ENCODE measurements at places on chromosomes 1 and 21. TPM values are rescaled to one million over a fixed set of nuclear protein-coding genes. Genes with fewer than 3 reads are reported as not detected.

DNA sequence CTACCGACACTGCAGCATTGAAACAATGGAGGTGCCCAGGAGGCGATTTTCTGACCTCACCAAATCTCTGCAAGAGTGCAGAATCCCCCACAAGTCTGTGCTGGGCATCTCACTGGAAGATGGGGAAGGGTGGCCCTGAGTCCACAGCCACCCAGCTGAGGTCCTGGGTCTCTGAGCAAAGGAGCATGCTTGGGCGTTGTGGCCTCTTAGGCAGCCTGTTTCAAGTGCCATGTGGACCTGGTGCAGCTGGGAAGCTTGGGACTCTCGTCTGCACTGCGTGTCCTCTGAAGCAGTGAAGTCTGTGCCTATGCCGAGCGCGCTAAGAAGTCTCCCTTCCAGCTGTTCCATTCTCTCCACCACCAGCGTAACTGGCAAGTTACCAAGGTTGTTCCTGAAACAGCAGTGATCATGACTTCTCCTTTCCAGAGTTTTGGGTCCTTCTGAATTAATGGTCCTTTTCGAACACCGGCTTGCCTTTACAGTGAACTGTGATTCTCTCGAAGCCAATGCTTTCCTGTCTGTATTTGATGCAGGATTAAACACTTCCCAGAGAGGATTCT, 5.0 kb upstream of the PLA2G2C start:
- H3K27ac ChIP-seq: no peak overlapping the region
- H3K36me3 ChIP-seq: no peaks in the 10 kb centered on the region
- H3K4me3 ChIP-seq: no peak overlapping the region
- no peaks in the 10 kb centered on the region for H3K27me3 ChIP-seq
- no peak for DNase-seq

DNA sequence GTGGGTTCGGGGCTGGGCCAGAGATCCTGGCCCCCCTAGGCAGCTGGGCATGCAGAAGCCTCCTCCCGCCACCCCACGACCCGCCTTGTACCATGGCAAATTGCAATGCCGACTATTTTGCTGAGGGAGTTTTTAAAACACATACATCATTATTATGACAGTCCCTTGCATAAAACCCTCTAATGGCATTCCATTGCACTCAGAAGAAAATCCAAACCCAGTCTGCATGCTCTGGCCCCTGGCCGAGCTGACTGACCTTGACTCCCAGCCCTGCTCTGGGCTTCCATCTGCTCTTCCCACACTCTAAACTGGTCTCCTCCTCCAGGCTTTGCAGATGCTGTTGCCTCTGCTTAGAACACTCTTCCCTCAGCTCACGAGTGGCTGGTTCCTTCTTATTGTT, 28.0 kb downstream of the PADI2 start:
- H3K27me3 ChIP-seq: no peaks in the 10 kb centered on the region
- H3K4me3 ChIP-seq: no peak overlapping the region
- H3K36me3 ChIP-seq: no peaks in the 10 kb centered on the region

DNA sequence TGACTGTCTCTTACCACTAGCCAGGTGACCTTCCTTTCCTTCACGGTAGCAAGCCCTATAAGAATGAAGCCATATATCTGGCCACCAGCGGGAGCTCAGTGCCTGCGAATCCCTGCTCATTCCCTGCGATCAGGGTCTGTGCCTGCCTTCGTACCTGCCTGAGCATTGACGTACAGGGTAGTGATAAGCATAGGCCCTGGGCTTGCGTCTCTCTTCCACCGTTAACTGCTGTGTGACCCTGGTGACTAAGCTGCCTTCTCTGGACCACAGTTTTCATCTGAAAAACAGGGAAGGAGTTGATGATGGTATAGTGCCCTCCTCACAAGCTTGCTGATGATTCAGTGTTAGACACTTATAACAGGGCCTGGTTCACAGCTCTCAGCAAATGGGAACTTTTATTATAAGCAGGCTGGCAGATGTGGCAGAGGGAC, 4.1 kb downstream of the ZC3H12A start:
- H3K4me1 ChIP-seq: peaks cover 6% of the 10 kb centered on the region
- H3K27me3 ChIP-seq: no peaks in the 10 kb centered on the region
- peak overlapping the region; percentile 71 for H3K4me3 ChIP-seq

DNA sequence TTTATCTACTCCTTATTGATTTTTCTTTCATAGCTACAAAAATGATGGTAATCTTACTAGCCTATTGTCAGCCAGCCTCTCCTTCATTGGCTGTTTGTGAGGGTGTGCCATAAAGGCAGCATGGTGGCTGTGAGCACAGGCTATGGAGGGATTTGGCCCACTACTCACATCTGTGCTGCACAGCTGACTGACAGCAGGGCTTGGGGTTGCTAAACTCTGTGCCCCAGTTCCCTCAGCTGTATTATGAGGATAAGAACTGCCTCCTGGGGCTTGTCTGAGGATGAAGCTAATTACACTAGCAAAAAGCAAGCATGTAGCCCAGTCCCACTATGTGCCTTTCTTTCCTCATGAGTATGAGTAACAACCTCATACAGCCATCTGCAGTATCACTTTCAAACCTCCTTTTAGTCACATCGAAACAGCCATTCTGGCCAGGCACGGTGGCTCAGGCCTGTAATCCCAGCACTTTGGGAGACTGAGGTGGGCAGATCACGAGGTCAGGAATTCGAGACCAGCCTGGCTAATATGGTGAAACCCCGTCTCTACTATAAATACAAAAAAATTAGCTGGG, 66.2 kb downstream of the COQ8A start:
- no peak overlapping the region for H3K4me3 ChIP-seq
- DNase-seq: no peak

DNA sequence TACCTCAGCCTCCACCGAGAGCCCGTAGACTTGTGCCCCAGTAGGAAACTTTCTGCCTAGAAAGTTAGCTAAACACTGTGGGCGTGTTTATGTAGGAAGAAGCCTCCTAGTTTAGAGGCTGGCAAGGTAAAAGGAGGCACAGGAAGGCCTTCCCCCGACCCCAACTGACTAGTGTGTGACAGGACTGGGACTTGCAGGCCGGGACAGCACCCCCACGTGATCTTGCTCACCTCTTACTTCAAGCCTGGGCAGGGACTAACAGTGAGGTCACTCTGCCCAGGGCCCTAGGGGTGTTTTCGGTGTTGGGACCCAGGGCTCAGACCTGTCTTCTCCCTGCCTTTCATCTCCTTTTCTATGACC, 392 bp upstream of the TAGLN2 start:
- peaks cover 57% of the 10 kb centered on the region for H3K4me1 ChIP-seq
- peak overlapping the region; percentile 95 for H3K4me3 ChIP-seq
- H3K27me3 ChIP-seq: no peaks in the 10 kb centered on the region
- no peaks in the 10 kb centered on the region for H3K36me3 ChIP-seq
- no peak for DNase-seq
- peak overlapping the region; percentile 90 for H3K27ac ChIP-seq

- no peak for DNase-seq
- no peak overlapping the region for H3K4me3 ChIP-seq
- no peak overlapping the region for H3K27ac ChIP-seq
Observed at GRCh38 chr1:9809100-9809510, 14.7 kb downstream of the CLSTN1 start.

DNA sequence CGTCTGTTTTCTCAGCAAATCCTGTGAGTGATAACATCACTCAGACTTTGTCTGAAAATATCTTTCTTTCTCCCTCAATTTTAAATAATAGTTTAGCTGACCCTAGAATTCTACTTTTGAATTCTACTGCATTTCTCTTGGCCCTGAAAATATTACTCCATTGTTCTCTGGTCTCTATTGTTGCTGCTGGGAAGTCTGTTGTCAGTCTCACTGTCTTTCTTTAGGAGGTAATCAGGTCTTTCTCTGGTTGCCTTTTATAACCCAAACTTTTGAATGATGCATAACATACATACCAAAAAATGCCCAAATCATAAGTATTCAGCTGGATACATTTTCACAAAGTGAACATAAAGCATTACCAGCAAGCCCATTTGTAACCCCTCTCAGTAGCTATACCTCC, 100.0 kb downstream of the MATN1 start:
- H3K27ac ChIP-seq: no peak overlapping the region
- DNase-seq: no peak
- H3K4me3 ChIP-seq: no peak overlapping the region
- peaks cover 13% of the 10 kb centered on the region for H3K27me3 ChIP-seq
- no peaks in the 10 kb centered on the region for H3K36me3 ChIP-seq
- H3K4me1 ChIP-seq: no peaks in the 10 kb centered on the region

- no peak for DNase-seq
- H3K4me3 ChIP-seq: no peak overlapping the region
- no peaks in the 10 kb centered on the region for H3K4me1 ChIP-seq
- no peaks in the 10 kb centered on the region for H3K36me3 ChIP-seq
- no peak overlapping the region for H3K27ac ChIP-seq
- no peaks in the 10 kb centered on the region for H3K27me3 ChIP-seq
Observed at GRCh38 chr1:8727809-8728213, 89.6 kb downstream of the RERE start.

DNA sequence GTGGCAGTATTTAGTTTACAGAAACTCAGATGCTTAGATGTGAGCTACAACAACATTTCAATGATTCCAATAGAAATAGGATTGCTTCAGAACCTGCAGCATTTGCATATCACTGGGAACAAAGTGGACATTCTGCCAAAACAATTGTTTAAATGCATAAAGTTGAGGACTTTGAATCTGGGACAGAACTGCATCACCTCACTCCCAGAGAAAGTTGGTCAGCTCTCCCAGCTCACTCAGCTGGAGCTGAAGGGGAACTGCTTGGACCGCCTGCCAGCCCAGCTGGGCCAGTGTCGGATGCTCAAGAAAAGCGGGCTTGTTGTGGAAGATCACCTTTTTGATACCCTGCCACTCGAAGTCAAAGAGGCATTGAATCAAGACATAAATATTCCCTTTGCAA, 59.7 kb upstream of the ZNF326 start:
- no peak overlapping the region for H3K27ac ChIP-seq
- H3K36me3 ChIP-seq: no peaks in the 10 kb centered on the region
- no peaks in the 10 kb centered on the region for H3K4me1 ChIP-seq
- no peak for DNase-seq
- no peaks in the 10 kb centered on the region for H3K27me3 ChIP-seq

- H3K4me1 ChIP-seq: no peaks in the 10 kb centered on the region
- no peak overlapping the region for H3K4me3 ChIP-seq
- DNase-seq: no peak
- no peaks in the 10 kb centered on the region for H3K36me3 ChIP-seq
- H3K27ac ChIP-seq: no peak overlapping the region
Observed at GRCh38 chr1:22373252-22373651, 78.4 kb upstream of the ZBTB40 start.

GRCh38 chr1:206678490-206678889, 6.2 kb upstream of the MAPKAPK2 start:
- no peaks in the 10 kb centered on the region for H3K27me3 ChIP-seq
- no peak for DNase-seq
- no peak overlapping the region for H3K4me3 ChIP-seq
- no peak overlapping the region for H3K27ac ChIP-seq
- no peaks in the 10 kb centered on the region for H3K36me3 ChIP-seq
- peaks cover 56% of the 10 kb centered on the region for H3K4me1 ChIP-seq

DNA sequence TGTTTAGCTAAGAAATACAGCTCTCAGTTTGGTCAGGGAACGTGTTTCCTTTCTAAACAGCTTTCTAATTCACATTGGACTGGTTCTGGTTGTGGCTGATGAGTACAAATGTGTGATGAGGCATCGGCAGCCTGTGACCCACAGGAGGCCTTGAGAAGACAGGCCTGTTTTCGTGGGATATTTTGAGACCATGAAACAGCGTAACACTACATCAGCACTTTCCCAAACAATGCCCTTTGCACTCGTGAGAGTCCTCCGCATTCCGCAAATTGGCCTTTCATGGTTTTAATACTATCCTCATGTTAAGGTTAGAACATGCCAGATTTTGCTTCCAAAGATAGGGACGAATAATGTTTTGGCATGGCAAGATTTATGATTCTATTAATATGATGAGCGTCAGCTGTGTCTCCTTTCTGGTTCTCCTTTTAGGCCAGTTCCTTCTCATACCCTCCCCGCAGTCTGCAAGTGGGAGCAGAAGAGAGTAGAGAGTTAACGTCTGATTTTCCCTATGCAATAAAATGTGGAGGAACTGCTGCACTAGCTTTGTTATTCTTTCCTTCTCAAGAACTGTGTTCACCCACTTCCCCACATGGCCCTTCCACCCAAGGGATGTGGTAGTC, 84.3 kb upstream of the L1TD1 start:
- H3K4me1 ChIP-seq: no peaks in the 10 kb centered on the region
- H3K36me3 ChIP-seq: peaks cover 17% of the 10 kb centered on the region
- H3K4me3 ChIP-seq: no peak overlapping the region
- H3K27ac ChIP-seq: no peak overlapping the region
- DNase-seq: no peak

PLEKHA6 gene
- polyA plus RNA-seq: 39.8 TPM

CD2 gene
- 3.9 TPM for polyA plus RNA-seq

CRB1 gene
- 0.10 TPM for polyA plus RNA-seq

PAQR7 gene
- 53.9 TPM for polyA plus RNA-seq

LDLRAD1 gene
- polyA plus RNA-seq: 0.92 TPM

HSD3B2 gene
- polyA plus RNA-seq: 2.8 TPM

PLXNA2 gene
- 13.1 TPM for polyA plus RNA-seq
